ENCODE measurements at places on chromosomes 3 and 15.

DNA sequence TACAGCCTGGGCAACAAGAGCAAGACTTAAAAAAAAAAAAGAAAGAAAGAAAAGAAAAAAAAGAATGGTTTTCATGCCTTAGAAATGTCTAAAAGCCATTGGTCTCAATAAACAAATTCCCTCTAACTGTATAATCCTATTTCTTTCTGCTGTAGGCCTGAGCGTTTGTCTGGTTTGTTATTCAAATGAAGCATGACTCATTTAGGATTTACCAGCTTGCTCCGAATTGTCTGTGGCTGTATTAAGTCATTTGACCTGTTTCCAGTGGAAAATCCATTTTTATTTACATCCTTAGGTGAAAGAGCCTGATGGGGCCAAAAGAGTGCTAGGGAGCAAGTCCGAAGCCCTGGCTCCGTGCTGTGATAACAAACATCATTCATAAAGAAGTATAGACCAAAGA lies 73.8 kb downstream of the BDH1 start:
- no peak for DNase-seq

GRCh38 chr3:25803833-25804232 lies 13.9 kb downstream of the OXSM start:
- no peak for DNase-seq

- peak; percentile 49 for DNase-seq
These were observed 7.1 kb upstream of the TTC14 start for GRCh38 chr3:180594631-180595558.

DNA sequence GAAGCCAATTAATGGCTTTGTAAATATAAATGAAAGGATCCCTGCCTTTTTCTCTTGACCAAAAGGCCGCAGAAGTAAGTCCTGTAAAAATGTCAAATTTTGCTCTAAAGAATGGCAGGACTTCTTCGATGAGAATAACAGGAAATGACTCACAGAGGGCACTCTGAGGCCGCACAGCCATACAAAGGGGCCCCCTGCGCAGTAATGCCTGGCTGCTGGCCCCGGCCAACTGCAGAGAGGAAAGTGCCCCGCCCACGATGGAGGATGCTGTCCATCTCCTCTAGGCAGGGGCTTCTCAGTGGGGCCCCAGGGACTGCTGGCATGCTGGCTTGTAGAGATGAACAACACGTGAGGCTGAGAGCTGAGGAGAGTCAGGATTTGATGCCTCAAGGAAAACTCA lies 18.1 kb upstream of the SCN10A start:
- DNase-seq, result peak; percentile 76

- DNase-seq, result no peak
These were observed 161.3 kb downstream of the AKAP13 start for GRCh38 chr15:85541744-85542143.

- no peak for DNase-seq
These were observed 110.1 kb upstream of the TPM1 start for GRCh38 chr15:62932436-62932835.

DNA sequence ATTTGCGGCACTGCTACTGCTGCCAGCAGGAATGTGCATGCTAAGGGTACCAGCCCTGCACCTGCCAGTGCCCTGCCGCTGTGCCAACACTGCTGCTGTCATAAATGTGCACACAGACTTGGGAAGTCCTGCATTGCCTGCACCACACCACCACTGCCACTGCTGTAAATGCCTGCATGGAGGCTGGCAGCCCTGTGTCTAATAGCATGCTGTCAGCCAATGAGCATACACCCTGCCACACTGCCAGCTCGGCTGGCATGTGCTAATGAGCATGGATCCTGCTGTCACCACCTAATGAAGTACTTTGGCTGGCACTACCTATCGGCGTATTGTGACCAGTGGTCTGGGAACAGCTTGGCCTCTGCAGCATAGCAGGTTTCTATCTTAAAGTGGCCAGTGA lies 981.8 kb upstream of the GBE1 start:
- no peak for DNase-seq

DNA sequence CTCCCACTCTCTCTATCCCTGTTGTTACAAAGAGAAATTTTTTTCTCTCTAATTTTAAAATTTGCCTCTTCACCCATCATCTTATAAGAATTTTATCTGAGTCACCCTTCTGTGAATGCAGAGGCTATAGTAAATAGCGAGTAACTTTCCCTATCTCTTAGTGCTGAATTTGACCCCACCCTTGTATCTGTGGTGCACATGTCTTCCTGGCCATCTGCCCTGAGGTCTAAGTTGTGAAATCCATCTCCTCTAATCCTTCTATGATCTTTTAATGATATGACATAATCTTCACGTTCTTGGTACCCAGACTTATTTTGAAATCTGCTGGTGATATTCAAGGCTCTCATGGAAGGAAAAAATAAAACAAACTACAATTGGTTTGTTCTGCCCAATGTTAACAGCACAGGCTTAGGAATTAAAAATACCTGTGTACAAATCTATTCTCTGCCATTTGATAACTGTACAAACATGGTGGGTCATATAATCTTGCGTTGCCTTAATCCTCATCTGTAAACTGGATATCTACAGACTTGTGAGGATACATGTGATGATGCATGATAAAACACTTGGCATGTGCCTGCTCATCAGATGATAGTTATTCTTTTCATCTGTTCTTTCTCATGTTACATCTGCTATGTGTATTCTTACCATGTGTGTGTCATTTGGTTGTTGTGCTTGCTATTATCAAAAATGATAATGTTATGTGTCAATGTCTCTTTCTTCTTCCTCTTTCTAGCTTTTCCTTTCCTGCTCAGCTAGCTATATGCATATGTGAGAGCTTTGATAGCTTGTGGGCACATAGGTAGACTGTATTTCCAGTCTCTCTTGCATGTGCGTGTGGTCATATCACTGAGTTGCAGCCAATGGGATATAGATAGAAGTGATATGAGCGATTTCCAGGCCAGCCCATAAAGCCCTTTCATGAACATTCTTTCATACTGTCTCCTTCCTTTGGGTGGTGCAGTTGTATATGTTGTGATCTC lies 13.7 kb upstream of the CCR3 start:
- peak; percentile 96 for DNase-seq
